Tongue (tissue), 3 donors: ENCODE measurements at places on chromosomes 13 and 19.

- peak; percentile 87 for DNase-seq
Observed at GRCh38 chr13:79541426-79542049, 60.6 kb downstream of the NDFIP2 start.

GRCh38 chr19:7203332-7203731, 90.9 kb downstream of the INSR start:
- DNase-seq: no peak

GRCh38 chr13:75136151-75136550, 345.8 kb downstream of the TBC1D4 start:
- DNase-seq: no peak

GRCh38 chr19:18666317-18666716, 17.2 kb upstream of the CRTC1 start:
- no peak for DNase-seq

- no peak for DNase-seq
Observed at GRCh38 chr19:19530423-19530804, 1.7 kb downstream of the YJEFN3 start.

GRCh38 chr13:103878891-103879605, 812.8 kb upstream of the SLC10A2 start:
- no peak for DNase-seq

- DNase-seq: peak; percentile 85
Observed at GRCh38 chr13:74132776-74133656, 1.2 kb downstream of the KLF12 start.

DNA sequence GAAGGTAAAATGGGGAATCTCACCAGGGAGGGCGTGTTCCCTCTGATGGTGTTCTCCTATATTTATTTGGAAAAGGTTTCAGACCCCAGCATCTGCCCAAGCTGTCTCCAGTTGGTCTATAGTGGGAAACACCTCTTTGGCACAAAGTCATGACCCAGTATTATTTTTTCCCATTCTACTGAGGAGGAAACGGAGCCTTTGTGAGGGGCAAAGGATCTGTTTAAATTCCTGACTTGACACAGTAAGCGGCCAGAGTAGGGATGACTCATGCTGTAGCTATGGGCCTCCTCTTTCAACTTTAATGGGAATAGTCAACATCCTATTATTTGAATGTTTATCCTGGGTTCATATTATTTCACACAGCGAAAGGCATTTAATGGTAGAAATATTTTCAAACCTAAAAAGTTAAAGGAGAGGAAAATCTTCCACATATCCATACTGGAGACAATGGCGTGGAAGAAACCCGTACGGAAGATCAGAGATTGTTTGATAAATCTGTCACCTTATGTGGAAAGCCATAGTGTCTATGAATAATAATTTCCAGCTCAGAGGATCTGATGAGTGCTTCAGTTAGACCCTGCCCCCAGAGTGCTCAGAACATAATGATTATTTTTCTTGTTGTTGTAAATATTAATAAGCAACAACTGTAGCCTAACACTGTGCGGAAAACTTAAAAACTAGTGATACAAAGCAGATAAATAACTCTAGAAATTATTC, 126.0 kb downstream of the FOXO1 start:
- DNase-seq: no peak

GRCh38 chr13:112877539-112877938, 91.5 kb upstream of the MCF2L start:
- no peak for DNase-seq

DNA sequence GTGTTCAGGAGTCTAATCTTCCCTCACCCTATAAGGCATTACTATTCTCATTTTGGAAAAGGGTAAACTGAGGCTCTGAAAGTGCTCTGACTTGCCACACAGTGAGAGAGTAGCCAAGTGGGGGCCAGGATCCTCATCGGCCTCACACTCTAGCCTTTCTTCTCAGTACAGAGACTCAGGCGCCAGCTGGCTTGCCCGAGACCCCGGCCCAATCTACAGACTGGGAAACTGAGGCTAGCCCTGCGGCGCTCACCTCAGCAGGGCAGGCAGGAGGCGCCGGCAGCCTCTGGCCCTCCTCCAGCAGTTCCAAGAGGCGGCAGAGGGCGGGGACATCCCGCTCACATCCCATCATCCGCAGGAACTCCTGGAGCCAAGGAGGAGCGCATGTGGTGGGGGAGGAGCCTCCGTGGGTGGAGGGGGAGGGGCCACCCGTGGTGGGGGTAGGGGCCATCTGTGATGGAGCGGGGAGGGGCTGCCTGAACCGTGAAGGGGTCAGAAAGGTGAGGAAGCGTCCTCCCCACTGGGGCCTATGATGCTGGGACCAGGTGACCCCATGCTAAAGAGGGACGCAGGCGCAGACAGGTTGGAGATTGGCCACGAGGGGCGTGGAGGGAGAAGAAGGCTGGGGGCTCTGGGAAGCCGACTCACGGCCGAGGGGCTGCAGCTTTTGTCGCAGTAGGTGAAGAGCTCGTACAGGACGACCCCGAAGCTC, 8.7 kb upstream of the INSL3 start:
- peak; percentile 50 for DNase-seq

GRCh38 chr19:55461974-55462626, 658 bp upstream of the ISOC2 start:
- peak; percentile 56 for DNase-seq

GRCh38 chr13:112869202-112870050, 99.6 kb upstream of the MCF2L start:
- DNase-seq: peak; percentile 80

DNA sequence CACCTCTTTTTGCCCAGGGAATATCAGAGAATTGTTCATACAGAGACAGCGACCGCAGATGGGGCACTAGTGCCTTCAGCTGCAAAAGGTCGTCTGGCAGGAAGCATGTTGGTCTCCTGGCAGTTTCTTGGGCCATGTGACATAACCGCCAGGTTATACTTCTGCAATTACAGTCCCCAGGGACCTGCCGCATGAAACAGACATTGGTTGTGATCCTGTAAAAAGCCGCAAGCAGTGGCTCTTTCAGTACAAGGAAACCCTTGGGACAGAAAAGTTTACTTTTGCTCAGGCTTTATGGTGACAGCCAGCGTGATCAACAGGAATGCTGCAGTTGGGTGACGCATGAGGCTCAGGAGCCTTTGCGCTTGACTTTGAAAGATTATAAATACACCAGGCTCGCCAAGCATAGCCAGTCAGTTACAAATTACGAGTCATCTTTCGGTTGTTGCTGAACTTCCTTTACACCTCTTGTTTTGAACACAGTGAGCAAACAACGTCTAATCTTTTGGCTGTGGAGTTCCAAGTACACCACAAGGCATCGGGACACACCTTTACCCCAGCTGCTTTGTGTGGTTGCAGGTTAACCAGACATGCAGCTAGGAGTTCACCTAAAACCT, 50.5 kb upstream of the UBE2L5 start:
- no peak for DNase-seq

GRCh38 chr13:38543561-38543960, 143.3 kb upstream of the FREM2 start:
- no peak for DNase-seq

- DNase-seq: peak; percentile 61
Observed at GRCh38 chr19:8611877-8612806, 1.6 kb upstream of the ADAMTS10 start.

- DNase-seq: peak; percentile 74
Observed at GRCh38 chr19:17496337-17496997, 15.0 kb upstream of the PGLS start.

- DNase-seq: no peak
Observed at GRCh38 chr19:805600-806550, 8.6 kb downstream of the PTBP1 start.

DNA sequence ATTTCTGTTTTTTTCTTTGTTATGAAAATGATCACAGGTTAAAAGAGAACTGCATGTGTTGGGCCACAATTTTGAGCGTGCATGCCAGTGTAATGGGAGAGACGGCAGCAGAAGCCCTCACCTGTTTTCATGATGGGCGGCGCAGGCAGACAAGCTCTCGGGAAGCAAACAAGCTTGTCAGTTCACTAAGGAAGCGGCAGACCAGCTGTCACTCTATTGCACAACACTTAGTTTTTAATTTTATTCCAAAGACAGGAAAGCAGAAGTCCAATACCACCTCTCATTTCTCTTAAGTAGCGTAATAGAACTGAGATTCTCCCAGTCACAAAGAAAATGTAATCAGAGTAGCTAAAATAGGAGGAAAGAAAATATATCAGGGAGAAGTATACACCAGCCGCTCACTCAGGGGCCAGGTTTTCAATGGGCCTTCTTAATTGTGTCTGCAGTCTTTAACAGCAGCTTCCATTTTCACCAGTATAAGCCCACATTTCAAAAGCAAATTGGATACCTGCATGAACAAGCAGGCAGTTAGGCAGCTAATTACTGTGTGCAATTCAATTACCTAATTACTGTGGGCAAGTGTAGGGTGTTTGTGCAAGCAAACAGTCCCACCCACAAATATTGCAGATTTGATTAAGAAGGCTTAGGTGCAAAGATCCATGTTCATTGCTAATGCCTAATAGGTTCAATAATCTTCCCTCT, 711.4 kb downstream of the DIAPH3 start:
- peak; percentile 62 for DNase-seq

DNA sequence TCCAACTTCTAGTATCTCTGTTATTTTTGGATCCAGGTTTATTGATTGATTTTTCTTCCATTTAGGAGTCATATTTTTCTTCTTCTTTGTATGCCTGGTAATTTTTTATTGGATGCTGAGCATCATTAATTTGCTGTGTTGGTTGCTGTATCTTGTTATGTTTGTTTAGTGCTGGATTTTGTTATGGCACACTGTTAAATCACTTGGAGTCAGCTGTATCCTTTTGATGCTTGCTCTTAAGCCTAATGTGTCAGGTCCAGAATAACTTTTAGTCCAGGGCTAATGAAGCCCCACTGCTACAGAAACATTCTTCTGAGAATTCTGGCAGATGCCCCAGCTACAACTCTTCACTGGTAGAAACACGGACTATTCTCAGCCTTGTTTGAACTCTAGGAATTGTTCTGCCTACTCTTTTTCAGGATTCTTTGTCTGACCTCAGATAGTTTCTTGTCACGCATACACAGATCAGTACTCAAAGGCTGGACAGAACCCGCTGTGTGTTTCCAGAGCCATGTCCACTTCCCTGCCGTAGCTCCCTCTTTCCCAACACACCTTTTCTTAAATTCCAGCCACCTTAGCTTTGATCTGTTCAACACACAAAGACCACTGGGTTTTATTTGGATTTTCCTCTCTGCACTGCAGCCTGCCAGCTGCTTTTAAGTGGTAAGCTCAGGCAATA, 137.1 kb upstream of the WASF3 start:
- no peak for DNase-seq

- no peak for DNase-seq
Observed at GRCh38 chr19:29013988-29014387, 199.0 kb downstream of the UQCRFS1 start.

DNA sequence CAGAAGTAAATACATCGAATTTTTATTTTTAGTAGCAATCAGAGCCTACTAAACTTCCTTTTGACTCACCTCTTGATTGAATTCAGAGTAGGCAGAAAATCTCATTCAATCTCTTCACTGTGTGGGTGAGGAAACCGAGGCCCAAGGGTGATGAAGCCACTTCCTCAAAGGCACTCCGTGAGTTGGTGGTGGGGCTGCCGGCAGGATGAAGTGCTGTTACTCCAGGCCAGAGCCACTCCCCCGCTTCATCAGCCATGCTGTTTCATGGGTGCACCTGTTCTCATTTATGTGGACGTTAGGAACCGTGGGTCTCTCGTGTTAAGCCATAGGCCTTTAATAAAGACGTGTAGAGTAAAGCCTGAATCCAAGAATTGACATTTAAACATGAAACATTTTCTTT, 13.2 kb downstream of the ING1 start:
- no peak for DNase-seq

DNA sequence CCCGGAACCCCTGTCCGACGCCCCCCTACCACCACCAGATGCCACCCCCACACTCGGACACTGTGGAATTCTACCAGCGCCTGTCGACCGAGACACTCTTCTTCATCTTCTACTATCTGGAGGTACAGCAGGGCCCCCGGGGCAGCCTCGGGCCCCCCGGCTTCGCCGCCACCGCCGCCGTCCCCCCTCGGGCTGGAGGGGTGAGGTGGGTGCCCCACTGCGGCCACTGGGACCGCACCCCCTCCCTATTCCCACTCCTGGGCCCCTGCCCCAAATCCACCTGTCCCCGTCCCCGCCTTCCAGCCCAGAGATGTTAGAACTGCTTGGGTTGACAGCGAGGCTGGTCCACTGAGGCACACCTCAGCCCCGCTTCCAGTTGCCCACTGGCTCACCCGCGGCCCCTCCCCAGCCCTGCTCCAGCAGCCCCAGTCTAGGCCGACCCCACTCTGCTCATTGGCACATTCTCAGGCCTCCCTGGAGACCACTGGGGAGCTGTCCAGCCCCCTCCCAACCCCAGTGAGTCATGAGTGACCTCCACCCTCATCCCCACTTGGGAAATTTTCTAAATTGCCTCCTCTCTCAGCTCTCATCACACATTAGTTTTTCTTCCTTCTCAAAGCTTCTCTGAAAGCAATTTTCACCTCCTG, 6.5 kb downstream of the LENG1 start:
- DNase-seq: no peak

DNA sequence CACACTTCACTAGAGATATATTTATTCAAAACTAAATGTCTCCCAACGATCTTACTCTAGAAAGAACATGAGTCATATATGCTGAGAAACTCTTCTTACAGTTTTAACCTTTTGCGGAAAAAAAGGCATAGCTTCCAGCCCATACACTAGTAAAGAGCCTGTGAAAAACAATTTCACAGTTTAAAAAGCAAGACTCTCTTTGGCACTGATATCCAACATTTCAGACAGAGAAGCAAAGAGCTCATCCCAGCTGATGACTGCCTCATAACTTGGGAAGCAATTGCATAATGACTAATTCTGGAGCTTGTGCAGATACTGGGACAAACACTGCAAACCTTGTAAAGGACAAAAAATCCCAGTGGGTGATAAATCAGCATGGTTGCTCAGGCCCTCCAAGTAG, 88.0 kb downstream of the ENOX1 start:
- peak; percentile 84 for DNase-seq

DNA sequence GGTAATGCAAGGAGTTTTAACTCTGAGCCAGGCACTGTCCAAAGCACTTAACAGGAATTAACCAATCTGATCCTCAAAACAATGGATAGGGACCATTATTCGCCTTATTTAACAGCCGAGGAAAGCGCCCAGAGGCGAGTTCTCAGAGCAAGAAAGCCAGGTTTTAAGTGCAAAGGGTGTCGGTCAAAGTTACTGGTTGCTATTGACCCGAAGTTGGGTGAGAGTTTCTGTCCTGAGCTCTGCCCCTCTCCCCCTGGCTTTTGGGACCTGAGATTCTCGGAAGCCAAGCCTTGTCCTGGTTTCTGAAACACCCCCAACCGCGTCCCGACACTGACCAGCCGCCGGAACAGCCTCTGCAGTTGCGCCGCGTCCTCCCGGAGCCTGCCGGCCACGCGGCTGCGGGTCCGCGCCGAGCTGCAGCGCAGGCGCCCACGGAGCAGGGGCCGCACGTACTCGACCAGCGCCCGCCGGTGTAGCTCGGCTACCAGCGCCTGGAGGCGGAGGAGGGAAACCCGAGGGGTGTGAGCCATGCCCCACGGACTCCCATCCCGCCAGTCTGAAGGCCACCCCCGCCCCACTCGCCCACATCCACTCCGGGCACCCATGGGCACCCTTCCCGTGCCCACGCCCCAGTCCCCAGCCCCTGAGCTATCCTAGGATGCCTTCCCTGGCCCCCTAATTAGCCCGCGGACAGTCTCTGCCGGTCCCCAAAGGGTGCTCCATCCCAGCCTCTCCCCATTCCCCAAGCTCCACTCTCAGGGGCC, 27.8 kb downstream of the EXOC3L2 start:
- no peak for DNase-seq

GRCh38 chr13:101527130-101527529, 74.7 kb downstream of the ITGBL1 start:
- no peak for DNase-seq

GRCh38 chr13:32105653-32106313, 74.2 kb downstream of the FRY start:
- DNase-seq: no peak
